ENCODE measurements at places on chromosomes 7 and 10.

GRCh38 chr7:45869426-45869825, 3.5 kb downstream of the CCDC201 start:
- no peak for DNase-seq

- no peak for DNase-seq
Measured at GRCh38 chr10:3206511-3207157, 34.1 kb upstream of the PITRM1 start.

DNA sequence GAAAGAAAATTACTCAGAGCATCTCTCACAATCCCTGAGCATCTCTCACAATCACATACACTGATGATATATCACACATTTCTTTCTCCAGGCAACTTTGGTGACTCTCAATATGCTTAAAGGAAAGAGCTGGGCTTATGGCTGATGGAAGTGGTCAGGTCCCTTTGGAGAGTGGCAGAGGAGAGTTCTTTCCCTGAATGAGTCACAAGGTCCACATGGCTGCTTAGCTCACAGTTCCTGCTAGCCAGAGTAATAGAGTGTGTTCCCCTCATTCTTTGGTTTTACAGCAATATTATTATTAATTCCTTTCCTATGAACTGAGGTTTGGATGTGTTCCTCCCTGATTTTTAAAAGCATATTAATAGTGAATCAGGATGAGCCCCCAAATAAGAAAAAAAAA, 287.4 kb downstream of the C7orf25 start:
- no peak for DNase-seq

GRCh38 chr10:73791871-73792400, 6.5 kb downstream of the ZSWIM8 start:
- DNase-seq: no peak

DNA sequence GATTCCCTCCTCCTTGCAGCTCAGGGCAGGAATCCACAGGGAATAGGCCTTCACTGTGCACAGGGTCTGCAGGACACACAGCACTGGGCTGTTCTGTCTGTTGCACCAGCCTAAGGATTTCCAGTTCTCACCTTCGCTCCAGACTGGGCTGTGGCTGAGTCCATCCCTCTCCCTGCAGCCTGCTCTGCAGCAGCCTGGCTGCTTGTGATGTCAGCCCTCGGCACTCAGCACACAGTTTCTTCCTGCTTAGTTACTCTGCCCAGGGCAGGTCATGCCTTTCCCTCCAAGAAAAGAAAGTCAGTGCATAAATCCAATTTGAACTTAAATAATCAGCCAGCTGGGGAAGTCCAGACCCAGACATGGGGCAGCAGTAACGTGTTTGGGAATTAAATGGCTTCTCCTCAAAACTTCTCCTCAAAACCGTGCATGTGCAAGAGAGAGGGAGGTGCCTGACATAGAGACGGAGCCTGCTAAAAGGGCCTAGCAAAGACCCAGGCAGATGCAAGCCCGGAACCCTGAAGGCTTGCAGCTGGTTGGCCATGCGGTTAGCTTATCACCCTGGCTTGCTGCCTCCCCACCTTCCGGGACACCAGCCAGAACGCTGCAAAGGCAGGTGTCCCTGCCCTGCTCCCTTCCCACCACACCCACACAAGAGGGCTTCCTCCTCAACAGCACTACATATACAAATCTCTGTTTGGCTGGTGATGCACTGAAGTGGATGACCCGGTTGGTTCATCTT, 10.9 kb upstream of the GDF2 start:
- no peak for DNase-seq

DNA sequence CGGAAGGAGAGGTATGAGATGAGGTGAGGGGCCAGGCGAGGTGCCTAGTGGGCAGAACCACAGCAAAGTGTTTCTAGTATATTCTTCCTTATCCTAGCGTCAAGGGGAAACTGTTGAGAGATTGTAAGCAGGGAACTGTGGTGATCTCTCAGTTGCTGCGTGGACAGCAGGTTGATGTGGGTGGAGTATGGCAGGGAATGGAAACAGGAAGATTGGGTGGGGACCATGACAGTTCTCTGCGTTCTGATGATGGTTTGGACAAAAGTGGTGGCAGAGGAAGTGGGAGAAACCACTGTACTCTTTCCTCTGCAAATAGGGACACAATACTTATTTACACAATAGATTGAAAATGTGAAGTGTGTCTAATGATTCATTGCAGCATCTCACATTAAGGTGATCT, 191.5 kb upstream of the GRB10 start:
- no peak for DNase-seq

DNA sequence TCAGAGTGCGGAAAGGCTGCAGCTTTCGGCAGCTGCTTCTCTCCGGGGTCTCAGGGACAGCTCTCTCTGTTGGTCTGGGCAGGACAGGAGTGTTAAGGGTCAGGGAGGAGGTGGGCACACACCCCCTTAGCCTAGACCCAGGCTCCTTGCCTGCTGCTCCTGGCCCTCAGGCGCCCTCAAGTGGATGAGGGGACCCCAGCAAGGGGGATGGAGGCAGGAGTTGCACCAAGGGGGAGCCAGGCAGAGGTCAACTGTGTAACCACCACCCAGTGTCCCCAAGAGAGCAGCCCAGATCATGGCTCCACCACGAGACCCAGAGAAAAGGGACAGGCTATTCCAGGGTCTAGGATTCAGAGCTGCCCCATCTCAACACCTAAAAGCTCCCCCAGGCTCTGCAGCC, 26.9 kb downstream of the SPOCK2 start:
- DNase-seq: no peak
